ENCODE measurements at places on chromosomes 11 and 22.
A peak's percentile ranks its signal among the peaks of the same experiment; 100 is the strongest.

DNA sequence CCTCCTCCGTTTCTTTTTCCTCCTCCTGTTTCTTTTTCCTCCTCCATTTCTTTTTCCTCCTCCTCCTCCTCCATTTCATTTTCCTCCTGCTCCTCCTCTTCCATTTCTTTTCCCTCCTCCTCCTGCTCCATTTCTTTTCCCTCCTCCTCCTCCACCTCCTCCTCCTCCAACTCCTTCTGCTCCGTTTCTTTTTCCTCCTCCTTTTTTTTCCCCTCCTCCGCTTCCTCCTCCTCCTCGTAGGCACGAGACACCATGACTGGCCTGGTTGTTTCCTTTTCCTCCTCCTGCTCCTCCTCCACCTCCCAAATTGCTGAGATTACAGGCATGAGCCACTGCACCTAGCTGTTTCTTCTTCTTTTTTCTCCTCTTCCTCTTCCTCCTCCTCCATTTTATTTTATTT is 25.6 kb upstream of the DRICH1 start:
- no peak for DNase-seq

- no peak for DNase-seq
Observed at GRCh38 chr11:9574622-9575259, 1.3 kb downstream of the WEE1 start.

GRCh38 chr22:47547239-47547661 is 784.8 kb downstream of the TBC1D22A start:
- DNase-seq, result no peak

DNA sequence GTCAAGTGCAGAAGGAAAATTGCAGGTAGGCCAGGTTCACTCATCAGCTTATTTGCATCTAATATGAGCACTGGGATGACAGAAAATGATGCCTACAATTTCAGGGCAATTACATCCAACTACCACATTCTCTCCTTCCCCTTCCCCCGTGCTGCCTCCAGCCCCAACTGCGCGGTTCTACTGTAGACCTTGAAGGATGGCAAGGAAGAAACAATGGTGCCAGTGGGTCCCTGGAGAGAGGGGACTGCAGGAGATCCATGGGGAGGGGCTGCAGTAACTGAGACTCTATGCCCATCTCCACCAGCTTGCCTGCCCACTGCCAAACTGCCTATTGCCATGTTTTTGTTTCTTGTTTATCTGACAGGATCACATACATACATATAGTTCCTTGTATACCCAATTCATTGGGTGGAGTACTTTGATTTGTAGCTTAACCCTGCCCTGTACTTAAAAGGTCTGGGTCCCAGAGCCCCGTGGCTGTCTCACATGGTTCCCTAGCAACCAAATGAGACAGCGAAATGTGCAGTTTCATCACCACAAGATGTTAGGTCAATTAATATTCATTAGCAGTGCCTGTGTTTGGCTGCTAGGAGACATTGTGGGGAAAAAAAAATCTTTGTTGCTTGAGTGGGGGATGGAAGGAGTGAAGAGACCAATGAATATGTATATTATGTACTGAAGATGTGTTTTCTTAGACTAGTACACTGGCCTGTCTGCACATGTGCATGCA is 253.5 kb upstream of the PLET1 start:
- DNase-seq, result no peak

DNA sequence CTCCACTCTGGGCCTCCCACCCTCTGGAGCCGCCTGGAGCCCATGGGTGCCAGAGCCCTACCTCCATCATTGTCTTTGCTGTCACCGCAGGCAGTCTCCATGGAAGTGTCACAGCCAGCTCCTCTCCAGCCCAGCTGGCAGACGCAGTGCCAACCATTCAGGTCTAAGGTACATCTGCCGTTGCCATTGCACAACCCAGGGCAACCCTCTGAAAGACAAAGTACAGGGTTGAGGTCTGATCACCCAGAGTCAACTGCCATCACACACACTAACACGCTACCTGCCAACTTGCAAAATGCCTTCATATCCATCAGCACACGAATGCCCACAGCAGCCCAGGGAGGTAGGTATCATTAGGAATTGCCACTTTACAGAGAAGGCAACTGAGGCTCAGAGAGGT is 196.3 kb upstream of the NARS2 start:
- DNase-seq, result no peak

- DNase-seq, result peak; percentile 24
Observed at GRCh38 chr11:128908391-128909246, 17.5 kb downstream of the KCNJ5 start.

Measured in fibroblast of skin of left biceps (primary cell).